Peyer's patch (tissue), 4 donors: ENCODE measurements at places on chromosomes 6 and 20. TPM values are rescaled to one million over a fixed set of nuclear protein-coding genes. Genes with fewer than 3 reads are reported as not detected.

The ARHGAP40 gene
- not detected for total RNA-seq

The FGD2 gene
- 22.9 TPM for total RNA-seq

The BPIFB2 gene
- not detected for total RNA-seq

DNA sequence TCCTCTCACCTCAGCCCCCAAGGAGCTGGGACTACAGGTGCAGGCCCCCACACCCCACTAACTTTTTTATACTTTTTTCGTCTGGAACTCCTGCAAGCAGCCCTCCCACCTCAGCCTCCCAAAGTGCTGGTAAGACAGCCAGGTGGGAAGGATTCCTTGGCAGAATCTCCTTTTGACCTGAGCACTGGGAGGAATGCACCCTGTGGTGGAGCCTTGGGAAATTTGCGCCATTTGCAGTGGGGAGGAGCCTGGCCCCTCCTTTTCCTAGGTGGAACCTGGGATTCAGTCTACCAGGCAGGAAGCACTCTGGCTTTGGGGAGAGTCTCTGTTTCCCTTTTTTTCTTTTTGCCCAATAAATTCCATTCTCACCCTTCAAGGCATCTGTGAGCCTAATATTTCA lies 2.3 kb upstream of the RNGTT start:
- DNase-seq = no peak

GRCh38 chr6:128235556-128235955 lies 284.8 kb downstream of the PTPRK start:
- DNase-seq = no peak
